ENCODE measurements at places on chromosomes 3 and 15.

GRCh38 chr3:869269-869668, 223.6 kb upstream of the CNTN6 start:
- no peak for DNase-seq

GRCh38 chr3:152945556-152945955, 110.6 kb downstream of the P2RY1 start:
- DNase-seq, result no peak

DNA sequence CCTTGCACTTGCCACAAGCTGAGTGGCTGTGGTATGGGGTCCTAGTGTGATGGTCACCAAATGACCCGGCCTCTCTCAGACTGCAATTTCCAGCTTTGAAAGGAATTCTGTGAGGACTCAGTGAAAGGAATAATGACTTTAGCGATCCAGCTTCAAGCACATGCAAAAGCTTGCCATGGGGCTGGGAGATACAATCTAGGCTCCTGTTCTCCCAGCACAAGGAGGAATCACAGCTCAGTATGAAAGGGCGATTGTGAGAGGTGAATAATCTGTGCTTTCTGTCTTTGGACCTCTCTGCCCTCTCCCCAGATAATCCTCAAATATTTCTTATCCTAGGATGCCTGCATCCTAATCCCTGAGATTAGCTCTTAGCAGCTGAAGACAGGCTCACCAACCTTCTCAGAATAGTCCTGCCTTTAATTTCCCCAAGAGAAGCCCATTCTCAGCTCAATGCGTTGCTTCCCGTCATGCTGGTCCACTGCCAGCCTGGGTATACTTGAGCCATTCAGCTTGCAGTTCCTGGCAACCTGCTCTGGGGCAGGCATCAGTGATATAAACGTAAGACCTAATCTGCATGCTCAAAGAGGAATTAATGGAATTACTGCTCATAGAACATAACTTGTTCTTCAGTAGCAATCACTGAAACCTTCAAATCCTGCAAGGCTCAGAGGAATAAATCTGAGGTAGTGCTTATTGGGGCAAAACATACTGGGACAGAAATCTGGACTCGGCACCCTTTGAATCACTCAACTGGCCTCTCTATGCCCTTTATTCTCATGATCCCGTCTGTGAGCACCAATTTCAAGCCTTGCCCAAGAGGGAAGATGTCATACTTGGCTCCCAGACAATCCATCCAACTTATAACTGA, 15.1 kb downstream of the TLNRD1 start:
- no peak for DNase-seq

DNA sequence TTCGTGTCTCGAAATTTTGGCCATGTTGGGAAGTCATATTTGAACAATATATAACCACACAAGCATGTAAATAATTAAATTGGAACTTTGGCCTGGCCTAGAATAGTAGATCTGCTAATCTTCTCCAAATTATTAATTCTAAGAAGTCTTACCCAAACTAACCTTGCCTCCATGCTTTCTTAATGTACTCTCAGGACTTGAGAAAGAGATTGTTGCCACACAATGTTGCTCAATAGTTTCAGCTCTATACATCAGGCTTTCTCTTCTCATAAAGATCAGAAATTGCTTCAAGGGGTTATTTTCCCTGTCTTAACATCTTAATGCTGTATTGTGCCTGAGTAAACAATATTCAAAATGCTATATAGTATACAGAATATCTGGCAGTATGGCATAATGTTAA, 202.7 kb upstream of the LRIG1 start:
- no peak for DNase-seq

DNA sequence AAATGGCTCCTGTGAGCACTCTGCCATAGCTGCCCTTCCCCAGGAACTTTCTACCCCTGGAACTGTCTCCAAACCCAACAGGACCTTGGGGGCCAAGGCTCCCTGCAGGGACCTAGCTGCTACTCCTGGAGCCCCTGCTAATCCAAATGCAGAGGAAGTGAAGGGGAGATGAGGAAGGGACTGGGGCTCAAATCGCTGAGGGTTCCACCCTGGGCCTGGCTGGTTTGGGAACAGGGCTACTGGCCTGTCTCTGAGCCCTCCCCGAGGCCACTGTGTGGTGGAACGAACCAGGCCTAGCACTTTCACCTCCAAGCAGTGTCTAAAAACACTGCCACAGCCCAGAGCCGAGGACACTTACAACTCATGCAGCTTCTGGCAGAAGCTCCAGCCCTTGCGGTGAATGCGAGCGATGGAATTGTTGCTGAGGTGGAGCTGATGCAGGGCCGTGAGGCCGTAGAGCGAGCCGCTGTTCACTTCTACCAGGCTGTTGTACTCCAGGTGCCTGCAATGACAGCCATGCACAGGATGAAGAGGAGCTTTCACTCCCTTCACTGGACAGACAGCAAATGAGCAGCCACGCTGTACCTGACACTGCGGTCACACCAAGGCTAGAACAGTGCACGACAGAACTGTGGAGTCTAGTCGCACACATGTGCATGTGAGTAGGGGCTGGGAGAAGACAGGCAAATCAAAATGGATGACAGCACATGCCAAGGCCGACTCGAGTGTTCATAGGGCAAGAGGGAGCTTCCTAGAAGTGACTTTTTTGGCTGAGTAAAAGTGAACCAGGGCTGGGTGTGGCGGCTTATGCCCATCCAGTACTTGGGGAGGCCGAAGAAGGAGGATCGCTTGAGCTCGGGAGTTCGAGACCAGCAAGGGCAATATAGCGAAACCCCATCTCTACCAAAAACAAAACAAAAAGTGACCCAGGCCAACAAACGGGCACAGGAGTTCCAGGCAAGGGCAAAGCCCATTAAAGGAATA, 90.8 kb downstream of the LRIG1 start:
- DNase-seq, result no peak

DNA sequence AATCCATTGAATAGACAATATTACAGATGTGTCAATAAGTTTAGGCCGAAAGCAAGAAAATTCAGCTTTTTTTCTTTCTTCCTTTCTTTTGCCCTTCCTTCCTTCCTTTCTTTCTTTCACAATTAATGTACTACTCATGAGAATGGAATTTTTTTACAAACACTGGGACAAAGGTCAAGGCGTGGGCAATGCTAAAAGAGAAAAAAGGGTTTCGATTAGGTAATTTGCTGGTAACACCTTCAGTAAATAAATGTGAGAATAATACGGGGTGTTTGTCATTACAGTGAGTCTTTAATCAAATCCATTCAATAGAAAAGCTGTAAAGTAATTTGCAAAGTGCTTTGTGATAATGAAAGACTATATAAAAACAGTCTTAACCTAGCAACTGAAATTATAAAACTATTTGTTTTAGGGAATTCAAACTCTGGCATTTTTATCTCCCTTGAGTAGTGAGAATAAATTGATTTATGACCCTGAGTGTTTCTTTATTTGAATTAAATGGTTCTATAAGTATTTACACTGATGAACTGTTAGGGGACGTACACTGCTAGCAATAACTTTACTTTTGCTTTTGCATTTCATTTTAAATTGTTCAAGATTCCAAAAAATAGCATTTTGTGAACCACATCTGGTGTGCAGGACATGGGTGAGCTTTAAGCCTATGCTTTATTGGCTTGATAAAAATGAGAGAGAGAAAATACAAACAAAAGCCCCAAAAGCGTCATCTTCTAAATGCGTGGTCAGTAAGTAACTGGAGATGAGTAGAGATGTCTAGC, 104.2 kb upstream of the THRB start:
- no peak for DNase-seq

- DNase-seq, result no peak
Measured at GRCh38 chr3:12812812-12813211, 16.3 kb downstream of the CAND2 start.

- DNase-seq, result no peak
Measured at GRCh38 chr3:169384573-169384972, 278.9 kb downstream of the MECOM start.

DNA sequence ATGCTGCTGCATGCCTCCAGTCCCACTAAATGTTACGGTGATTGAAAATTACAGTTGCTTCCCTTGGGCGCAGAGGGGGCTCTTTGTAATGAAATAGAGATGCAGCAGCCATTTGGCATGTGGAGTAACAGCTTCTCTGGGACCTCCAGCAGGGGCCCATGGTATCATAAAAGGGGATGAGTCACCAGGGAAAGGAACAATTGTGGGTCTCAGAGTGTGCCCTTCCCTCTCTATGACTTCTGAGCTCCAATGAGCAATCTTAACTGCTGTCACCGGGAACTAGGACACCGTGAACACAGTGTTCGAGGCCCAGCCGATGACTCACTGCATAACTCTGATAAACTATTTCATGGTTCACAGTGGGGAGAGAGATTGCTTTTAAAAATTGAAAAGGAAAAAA, 164.8 kb upstream of the NUDT16 start:
- no peak for DNase-seq

DNA sequence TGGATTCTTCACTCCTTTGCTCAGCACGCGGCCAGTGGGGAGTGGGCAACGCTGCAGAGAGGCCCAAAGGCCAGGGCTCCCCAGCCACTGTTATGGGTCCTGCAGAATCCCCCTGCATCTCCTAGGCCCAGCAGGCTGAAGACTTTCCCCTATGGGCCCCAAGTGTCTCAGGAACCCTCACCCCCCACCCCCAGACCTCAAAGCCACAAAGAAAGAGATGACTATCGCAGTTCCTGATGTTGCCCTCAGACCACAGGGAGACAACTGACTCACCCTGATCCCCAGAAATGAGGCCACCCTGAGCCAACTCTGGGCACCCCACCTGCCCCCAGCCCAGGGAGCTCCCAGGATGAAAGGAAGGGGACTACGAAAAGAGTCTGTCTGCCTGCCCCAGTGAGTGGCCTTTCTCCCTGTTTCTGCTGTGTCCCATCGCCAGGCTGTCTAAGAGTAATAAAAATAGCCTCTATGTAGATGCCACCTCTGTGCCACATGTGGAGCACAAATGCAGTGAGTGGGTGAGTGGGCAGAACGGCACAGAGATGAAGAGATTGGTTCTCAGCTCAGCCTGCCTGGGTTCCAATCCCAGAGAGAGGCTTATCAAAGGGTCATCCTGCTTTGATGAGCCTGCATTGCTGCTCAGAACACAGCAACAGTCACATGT, 283.0 kb downstream of the UACA start:
- peak; percentile 23 for DNase-seq

DNA sequence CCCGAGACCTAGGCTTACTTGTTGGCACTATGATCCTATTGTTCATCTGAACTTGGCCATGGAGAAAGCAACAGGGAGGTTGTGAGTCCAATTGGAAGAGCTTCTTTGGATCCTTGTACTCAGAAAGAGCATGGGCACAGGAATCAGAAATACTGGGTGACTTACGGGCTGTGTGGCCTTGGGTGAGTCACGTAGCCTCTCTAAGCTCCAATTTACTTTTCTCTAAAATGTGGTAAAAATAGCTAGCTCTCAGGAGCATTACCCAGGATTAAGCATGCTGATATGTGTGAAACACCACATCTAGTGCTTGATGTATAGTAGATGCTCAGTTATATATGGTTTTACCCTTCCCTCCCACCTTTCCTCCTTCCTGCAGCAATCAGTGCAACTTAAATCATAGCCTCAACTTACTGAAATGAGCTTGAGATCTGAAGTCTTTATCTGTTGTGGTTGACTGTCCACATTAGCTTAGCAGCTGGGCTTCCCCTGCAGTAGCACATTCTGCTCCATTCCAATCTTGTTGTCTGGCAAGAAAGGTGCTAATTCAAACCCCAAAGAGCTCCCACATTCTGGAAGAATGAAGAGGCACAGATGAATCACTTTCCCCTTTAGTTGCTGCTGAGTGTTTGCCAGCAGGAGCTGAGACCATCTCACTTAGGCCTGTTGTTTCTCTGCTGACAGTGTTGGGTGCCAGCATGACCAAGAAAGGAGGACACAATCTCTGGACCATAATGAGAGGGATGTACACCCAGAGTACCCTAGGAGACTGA, 299.1 kb upstream of the TRIM42 start:
- no peak for DNase-seq

GRCh38 chr15:88590759-88591158, 30.4 kb upstream of the AEN start:
- no peak for DNase-seq

DNA sequence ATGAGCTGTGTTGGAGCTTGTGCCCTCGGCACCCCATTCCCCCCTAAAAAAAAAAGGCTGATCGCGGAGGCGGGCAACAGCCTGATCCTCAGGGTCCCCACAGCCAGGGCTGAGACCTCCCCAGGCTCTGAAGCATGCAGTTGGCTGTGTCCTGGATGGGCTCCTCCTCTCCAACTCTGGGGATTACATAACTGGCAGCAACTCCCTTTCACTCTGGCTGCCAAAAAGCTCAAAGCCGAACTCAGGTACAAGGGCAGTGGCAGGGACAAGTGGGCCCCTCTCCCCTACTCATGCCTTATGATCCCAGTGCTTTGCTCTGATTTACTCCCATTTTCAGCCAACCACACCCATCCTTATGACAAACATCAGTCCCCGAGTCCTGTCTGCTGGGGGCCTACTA, 18.3 kb downstream of the TPRA1 start:
- DNase-seq, result no peak

- DNase-seq, result no peak
Measured at GRCh38 chr3:29258161-29258560, 22.7 kb upstream of the RBMS3 start.

GRCh38 chr3:55588146-55588765, 101.2 kb upstream of the WNT5A start:
- no peak for DNase-seq

- DNase-seq, result no peak
Measured at GRCh38 chr3:145272684-145273083, 888.3 kb downstream of the PLOD2 start.

GRCh38 chr15:46946953-46947352, 770.4 kb upstream of the SEMA6D start:
- DNase-seq, result no peak

DNA sequence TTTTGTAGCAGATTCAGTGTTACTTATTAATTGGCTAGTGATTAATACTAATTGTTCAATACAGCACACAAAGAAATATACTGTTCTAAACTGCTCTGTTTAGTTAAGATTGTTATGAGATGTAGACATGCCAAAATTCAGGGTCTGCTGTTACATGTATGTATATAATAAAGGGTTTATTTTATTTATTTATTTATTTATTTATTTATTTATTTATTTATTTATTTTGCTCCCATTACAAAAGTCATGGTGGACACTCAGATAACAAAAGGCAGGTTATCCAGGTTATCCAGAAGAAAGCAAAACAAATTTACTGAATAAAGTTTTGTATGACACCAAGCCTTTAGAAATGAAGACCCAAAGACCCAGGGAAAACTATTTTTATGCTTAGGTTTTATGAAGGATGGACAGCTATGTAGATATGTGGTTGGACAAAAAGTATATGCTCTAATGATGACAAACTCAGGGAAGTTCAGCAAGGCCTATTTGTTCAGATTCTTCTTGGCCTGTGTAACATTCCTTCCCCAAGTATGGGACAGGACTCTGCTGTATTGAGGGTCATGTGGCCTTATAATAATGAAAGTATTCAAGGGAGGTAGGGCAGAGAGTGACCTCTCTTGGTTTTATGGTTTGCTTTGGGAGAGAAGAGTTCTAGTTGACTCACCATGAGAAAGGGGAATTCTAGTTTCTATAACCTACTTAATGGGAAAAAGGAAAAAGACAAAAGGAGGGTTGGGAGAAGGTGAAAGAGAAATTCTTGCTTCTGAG, 1056.8 kb downstream of the ROBO2 start:
- no peak for DNase-seq
